A549 treated with AZD2906 at 1 μM for 4 hours (cell line): ENCODE measurements at places on chromosomes 16 and 17. TPM values are rescaled to one million over a fixed set of nuclear protein-coding genes. Genes with fewer than 3 reads are reported as not detected.

The NKD1 gene
- 0.20 to 0.65 TPM (median 0.30 TPM) in 5 replicates for total RNA-seq

The KDM8 gene
- total RNA-seq, result 1.7 to 2.9 TPM (median 2.2 TPM) in 5 replicates

The MFAP4 gene
- total RNA-seq, result 0.09 to 0.27 TPM (median 0.10 TPM) in 5 replicates

The CDH13 gene
- total RNA-seq, result 0.01 TPM in 1 of 5 replicates, not detected in the others

The CHST4 gene
- total RNA-seq, result 0.06 to 0.13 TPM (median 0.13 TPM) in 3 of 5 replicates, not detected in the others

The CES5A gene
- total RNA-seq, result 0.03 TPM in 1 of 5 replicates, not detected in the others

The PLLP gene
- 1.4 to 1.7 TPM (median 1.6 TPM) in 5 replicates for total RNA-seq

The FAM222B gene
- total RNA-seq, result 37.5 to 44.3 TPM (median 41.1 TPM) in 5 replicates

The MSLN gene
- 2.9 to 3.7 TPM (median 3.1 TPM) in 5 replicates for total RNA-seq

The MT1F gene
- total RNA-seq, result 16.6 to 30.8 TPM (median 20.1 TPM) in 5 replicates

The MYH2 gene
- total RNA-seq, result not detected in 5 replicates

The SPAG9 gene
- total RNA-seq, result 71.6 to 93.8 TPM (median 74.9 TPM) in 5 replicates

The RCVRN gene
- total RNA-seq, result not detected in 5 replicates

The PRR29 gene
- total RNA-seq, result 0.44 to 0.74 TPM (median 0.68 TPM) in 5 replicates

The HAGH gene
- 57.8 to 76.0 TPM (median 74.4 TPM) in 5 replicates for total RNA-seq

The ITGB3 gene
- total RNA-seq, result 2.2 to 6.0 TPM (median 4.5 TPM) in 5 replicates

The SLC6A2 gene
- 0.03 to 0.09 TPM (median 0.06 TPM) in 5 replicates for total RNA-seq

The SP6 gene
- 7.6 to 7.8 TPM (median 7.7 TPM) in 5 replicates for total RNA-seq

The GJD3 gene
- total RNA-seq, result 0.34 to 1.1 TPM (median 1.00 TPM) in 5 replicates

The ADAMTS18 gene
- total RNA-seq, result 0.01 to 0.08 TPM (median 0.02 TPM) in 4 of 5 replicates, not detected in the other

The SERPINF2 gene
- total RNA-seq, result 3.2 to 5.2 TPM (median 4.4 TPM) in 5 replicates

The BCL6B gene
- not detected in 5 replicates for total RNA-seq

The OGFOD3 gene
- total RNA-seq, result 20.2 to 26.1 TPM (median 24.0 TPM) in 5 replicates

The SDR42E2 gene
- not detected in 5 replicates for total RNA-seq

The SDR42E1 gene
- total RNA-seq, result 1.1 to 1.6 TPM (median 1.2 TPM) in 5 replicates

The FBXO39 gene
- total RNA-seq, result not detected in 5 replicates

The MMP25 gene
- 0.89 to 1.4 TPM (median 1.3 TPM) in 5 replicates for total RNA-seq

The GP1BA gene
- not detected in 5 replicates for total RNA-seq

The ABCC11 gene
- 0.05 to 0.25 TPM (median 0.08 TPM) in 5 replicates for total RNA-seq

The SLC9A5 gene
- 1.0 to 1.8 TPM (median 1.4 TPM) in 5 replicates for total RNA-seq

The AANAT gene
- 0.22 to 0.64 TPM (median 0.33 TPM) in 5 replicates for total RNA-seq
